ENCODE measurements at places on chromosomes 4 and X. TPM values are rescaled to one million over a fixed set of nuclear protein-coding genes. Genes with fewer than 3 reads are reported as not detected.
A peak's percentile ranks its signal among the peaks of the same experiment; 100 is the strongest.

The RHOXF1 gene
- total RNA-seq = 0.80 TPM

The MGARP gene
- 0.31 TPM for total RNA-seq

The ZNF732 gene
- total RNA-seq = not detected

The ZFP92 gene
- 2.0 TPM for total RNA-seq

The NEXMIF gene
- total RNA-seq = 1.5 TPM

The AFAP1 gene
- 41.9 TPM for total RNA-seq

The ASB5 gene
- total RNA-seq = not detected

The RPS3A gene
- total RNA-seq = 2,880 TPM

The CLDN34 gene
- not detected for total RNA-seq

The CCDC110 gene
- total RNA-seq = 0.50 TPM

The GUCY1A1 gene
- not detected for total RNA-seq

The PLP1 gene
- not detected for total RNA-seq

The SPP1 gene
- not detected for total RNA-seq

DNA sequence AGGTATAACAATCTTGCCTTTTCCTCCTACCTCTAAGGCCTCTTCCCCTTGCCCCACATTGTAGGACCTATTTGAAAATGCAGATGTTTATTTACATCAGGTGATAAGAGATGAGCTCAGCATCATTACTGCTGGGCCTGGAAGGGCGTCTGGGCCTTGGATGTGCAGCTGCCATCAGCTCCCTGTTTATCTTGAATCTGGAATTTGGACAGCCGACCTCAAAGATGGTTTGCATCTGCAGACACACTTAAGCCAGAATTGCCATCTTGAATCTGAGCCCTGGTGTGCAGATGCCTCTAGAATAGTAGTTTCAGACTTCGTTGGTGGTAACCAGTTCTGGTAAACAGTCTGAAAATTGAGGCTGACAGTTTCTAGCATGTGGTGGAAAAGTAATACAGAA is 59.0 kb downstream of the FAM193A start:
- no peak for DNase-seq

- peak; percentile 56 for DNase-seq
Observed at GRCh38 chrX:39936886-39937770, 160.6 kb downstream of the BCOR start.

DNA sequence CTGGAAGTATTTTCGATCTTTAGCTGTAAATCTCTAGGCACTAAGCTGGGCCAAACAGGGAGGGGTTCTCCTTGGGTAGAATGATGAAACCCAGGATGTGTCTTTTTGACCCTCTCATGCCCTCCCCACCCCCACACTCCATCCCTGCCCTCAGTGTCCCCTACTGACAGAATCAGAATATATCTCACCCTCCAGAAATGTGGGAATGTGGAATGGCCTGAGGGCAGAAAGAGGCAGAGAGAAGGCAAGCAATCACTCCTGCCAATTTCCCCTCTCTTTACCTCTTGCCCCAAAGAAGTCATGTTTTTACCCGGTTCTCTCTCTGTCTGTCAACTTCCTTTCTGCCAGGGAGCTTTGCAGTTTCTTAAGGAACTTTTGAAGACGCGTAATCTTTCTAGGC is 34.4 kb downstream of the RAP2C start:
- DNase-seq = no peak

DNA sequence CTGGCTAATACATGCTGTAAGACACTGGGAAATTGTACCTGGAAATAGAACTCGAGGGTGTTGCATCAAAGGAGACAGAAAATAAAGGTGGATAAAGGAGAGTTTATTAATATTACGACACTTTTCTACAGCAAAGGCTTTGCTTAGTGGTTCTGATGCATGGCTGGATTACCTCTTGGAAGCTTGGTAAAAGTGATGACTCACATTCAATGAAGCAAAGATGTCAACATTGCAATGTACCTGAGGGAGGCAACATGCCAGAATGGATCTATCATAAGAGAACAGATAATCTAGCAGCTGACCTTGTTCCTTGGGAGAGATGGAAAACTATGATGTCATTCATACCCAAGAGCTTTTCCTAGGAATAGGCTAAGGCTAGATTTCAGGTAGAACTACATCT is 735.1 kb upstream of the DIAPH2 start:
- no peak for DNase-seq

GRCh38 chr4:76993787-76994641 is 44.5 kb downstream of the SEPTIN11 start:
- DNase-seq = peak; percentile 40

GRCh38 chr4:120683897-120684540 is 238.5 kb downstream of the PRDM5 start:
- DNase-seq = no peak

GRCh38 chr4:69760455-69760854 is at the start of gene SULT1B1:
Gene SULT1B1 (minus strand): TSS chr4:69760620. CDS start chr4:69755217, 5,403 bp downstream.
- DNase-seq = peak; percentile 56

DNA sequence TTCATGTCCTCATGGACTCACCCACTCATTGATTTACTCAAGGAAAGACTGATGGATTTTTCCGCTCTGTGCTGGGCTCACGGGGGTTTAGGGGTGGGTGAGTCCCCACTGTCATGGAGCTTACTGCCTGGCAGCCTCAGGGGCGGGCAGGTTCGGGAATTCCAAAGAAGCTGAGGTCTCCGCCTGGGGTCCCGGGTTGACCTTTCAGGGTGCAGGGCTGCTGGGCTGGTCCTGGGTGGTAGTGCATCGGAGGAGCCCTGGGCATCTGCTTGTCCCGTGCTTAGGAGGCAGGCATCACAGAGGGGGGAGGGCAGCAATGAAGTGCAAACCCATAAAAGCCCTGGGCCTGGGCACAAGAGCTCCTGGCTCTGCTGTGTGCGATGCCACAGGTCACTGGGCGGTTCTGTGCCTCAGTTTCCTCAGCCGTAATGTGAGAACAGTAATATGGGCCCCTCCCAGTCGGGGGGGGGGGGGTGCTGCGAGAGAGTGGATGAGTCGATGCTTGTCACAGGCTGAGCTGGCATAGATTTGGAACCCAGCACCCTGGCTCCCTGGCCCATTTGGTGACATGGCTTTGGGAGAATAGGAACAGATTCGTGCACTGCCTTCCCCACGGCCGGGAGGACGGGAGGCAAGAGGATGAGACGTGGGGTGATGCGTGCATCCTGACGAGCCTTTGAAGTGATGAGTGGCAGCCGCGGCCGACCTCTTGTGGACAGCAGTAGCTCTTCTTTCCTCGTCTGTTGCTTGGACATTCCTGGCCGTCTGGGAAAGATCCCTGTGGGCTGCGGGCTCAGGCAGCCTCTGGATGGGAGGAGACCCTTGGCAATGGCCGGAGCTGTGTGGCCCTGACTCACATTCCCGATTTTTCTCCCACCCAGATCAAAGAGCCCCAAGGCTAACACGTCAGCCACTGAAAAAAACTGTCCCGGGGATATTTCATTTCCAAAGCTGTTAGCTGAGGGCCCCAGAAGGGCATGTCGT is 42.0 kb downstream of the PSAPL1 start:
- DNase-seq = peak; percentile 48

DNA sequence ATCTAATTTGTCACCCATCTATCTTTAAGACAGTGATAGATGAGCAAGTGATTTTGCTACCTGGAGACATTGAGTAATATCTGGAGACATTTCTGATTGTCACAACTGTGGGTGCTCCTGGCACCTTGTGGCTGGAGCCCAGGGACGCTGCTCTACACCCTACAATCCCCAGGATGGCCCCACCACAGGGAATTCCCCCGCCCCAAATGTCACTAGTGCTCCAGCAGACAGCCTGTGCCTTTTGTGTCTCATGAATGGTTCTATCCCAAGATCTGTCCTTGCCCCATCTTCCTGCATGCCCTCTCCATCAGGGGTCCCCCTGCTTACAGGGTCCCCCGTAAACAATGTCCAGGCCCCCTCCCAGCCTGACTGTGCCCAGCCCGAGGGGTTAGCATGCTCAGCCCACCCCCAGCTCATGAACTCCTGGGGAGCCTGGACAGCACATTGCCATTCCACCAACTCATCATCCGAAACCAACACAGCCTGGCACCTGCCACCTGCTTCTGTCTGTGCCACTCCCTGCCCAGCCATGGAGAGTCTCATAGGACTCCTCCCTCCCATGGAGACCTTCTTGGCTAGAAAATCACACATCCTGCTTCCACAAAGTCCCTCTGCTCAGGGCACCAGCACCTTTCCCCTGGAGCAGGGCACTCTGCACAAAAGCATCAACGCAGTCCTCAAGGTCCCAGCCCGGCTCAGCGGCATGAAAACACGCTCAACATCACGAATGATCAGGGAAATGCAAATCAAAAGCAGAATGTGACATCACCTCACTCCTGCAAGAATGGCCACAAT is 5.7 kb downstream of the P2RY8 start:
- DNase-seq = peak; percentile 37

GRCh38 chr4:177555007-177555574 is 112.9 kb upstream of the AGA start:
- DNase-seq = peak; percentile 25

GRCh38 chr4:78691334-78691754 is 84.8 kb upstream of the BMP2K start:
- DNase-seq = no peak

GRCh38 chr4:170750519-170750918 is 660.8 kb upstream of the AADAT start:
- DNase-seq = no peak

DNA sequence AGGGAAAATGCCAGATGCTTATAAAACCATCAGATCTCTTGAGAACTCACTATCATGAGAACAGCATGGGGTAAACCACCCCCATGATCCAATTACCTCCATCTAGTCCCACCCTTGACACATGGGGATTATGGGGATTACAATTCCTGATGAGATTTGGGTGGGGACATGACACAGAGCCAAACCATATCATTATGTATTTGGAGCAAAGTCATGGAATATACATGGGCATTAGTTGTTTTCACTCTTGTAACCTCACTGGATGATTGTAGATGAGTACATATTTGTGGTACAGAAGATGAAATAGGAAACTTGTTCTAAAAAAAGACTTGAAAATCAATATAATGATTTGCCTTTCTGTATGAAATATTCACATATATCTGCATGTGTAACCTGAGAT is 674.5 kb upstream of the BOD1L1 start:
- no peak for DNase-seq

GRCh38 chr4:185122681-185123345 is 20.3 kb upstream of the SLC25A4 start:
- no peak for DNase-seq

- no peak for DNase-seq
Observed at GRCh38 chr4:185916683-185917082, 104.7 kb upstream of the SORBS2 start.

- DNase-seq = no peak
Observed at GRCh38 chr4:825063-825970, 612 bp downstream of the CPLX1 start.

GRCh38 chr4:152938237-152938947 is 2.3 kb downstream of the FHDC1 start:
- no peak for DNase-seq

GRCh38 chr4:186400676-186401075 is 134.7 kb downstream of the F11 start:
- no peak for DNase-seq

DNA sequence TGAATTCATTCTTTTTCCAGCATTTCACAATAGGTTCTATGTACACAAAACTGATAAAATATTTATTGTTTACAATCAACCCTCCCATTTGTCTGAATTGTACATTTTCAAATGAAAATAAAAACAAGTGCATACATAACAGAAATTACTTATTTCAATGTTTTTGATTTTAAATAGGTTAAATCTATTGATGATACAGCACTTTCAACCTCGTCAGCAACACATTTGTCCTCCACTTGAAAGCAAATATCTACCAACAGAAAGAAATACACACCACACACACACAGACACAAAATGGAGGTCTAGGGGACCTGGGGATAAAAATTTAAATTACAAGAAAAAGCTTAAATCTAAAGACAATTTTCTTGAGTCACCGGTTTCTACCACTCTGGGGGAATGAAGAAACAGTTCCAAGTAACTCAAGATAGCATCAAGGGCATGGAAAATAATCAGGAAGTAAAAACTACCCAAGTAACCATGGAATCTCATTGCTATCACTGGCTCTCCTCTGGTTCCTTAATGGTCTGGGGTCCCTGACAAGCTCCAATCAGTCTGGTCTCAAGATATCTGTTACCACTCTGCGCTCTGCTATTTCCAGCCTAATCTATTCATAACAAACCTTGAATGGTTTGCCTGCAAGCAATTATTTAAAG is 27.6 kb downstream of the ANKRD17 start:
- no peak for DNase-seq

DNA sequence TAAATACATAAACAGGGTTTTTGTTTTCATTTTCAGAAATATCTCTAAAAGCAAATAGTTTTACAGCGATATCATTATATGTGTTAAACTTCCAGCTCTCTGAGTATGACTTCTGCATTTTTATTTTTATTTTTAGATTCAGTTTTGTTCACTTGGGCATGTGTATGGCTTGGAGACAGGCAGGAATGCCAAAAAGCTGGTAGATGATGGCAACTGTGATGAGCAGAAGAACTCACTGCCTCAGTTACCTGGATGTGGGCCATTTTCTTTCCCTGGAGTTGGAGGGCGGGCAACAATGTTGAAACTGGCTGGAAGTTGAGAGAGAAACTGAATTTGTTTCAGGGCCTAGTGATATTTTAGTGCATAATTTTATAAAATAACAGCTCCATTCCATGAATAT is 266.4 kb downstream of the ARHGAP24 start:
- DNase-seq = no peak

- no peak for DNase-seq
Observed at GRCh38 chr4:130530505-130530904, 1434.6 kb downstream of the C4orf33 start.

DNA sequence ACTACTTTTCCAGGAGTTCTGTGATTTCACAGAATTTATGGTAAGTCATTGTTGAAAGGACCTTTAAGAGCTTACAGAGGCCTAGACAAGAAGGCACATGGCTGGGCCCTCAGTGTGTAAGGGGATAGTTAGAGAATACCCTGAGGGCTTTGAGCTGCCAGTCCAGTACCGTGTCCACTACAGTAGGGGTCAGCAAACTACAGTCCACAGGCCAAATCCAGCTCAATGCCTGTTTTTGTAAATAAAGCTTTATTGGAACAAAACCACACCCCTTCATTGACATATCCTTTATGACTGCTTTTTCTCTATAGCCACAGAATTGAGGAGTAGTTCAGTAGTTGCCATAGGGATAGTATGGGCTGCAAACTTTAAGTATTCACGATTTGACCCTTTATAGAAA is 176.2 kb downstream of the MID1 start:
- no peak for DNase-seq

DNA sequence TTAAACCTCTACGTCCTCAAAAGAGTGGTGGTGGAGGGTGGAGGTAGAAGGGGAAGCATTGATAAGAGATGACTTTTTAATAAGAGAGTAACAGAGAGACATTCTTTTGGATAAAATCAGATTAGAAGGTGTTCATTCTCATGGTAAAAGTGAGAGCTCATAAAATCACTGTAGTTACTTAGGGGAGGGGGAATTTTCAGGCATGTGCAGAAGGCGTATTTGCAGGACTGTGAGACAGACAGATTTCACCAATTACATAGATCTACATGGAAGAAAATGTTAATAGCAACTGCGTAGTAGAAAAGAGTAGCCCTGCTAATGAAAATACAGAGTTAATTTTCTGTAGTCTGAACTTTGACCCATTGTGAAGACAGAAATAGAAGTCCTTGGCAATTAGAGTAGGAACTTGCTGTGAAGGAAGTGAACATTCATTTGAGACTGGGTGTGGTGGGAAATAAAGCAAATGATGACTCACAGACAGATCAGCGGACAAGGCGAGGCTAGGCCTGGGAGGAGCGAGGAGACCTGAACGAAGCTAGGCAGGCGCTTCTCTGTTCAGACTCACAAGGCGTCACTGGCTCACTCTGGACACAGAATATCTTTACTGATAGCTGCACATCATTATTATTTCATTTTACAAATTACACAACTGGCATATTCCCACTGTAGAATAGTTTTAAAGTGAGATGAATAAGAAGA is 57.2 kb upstream of the FAM9C start:
- DNase-seq = no peak
